HL-60 (cell line): ENCODE measurements at places on chromosomes 6 and 20.

- DNase-seq: no peak
Observed at GRCh38 chr20:44690781-44691423, 24.3 kb upstream of the CCN5 start.

- peak; percentile 58 for DNase-seq
Observed at GRCh38 chr20:44069203-44070011, 117.6 kb downstream of the JPH2 start.

- DNase-seq: no peak
Observed at GRCh38 chr20:63457737-63458136, 14.7 kb downstream of the KCNQ2 start.

- no peak for DNase-seq
Observed at GRCh38 chr6:67717281-67717680, 917.8 kb upstream of the ADGRB3 start.

DNA sequence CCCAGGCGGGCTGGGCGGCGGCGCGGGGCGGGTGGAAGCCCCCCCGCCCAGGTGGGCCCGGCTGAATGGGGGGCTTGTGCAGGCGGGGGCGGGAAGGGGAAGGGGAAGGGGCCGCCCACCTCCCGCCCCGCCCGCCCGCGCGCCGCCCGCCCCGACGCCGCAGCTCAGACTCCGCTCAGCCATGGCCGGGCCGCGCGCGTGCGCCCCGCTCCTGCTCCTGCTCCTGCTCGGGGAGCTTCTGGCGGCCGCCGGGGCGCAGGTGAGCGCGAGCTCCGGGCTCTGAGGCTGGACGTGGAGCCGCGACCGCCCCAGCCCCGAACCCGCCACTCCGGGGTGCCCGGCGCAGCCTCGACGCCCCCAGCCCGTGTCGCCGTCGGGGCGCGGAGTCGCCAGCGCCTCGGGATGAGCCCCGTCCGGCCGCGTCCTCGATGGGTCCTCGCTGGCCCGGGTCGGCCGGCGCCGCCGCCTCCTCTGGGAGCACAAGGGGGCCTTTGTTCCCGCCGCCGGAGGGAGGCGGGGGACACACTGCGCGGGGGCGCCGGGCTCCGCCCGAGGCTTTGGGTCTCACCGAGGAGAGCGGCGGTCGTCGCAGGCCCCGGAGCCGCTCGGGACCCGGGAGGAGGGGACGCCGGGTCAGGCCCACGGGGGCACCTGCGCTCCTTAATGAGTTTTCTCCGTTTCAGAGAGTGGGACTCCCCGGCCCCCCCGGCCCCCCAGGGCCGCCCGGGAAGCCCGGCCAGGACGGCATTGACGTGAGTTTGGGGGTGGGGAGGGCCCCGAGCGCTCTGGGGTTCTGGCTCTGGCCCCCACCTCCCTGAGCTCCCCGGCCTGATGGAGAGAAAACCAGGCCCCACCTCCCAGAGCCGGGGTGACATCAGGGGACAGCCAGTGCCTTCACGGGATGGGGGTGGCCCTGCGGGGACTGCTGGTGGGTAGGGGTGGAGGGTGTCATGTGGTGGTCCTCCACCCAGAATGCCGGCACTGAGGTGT, at the start of gene COL9A3:
COL9A3 (plus strand) TSS at position 167 of the 990 bp plus-strand sequence; CDS start at position 182, 15 bp downstream.
- no peak for DNase-seq

GRCh38 chr6:52497652-52498408, 77.7 kb downstream of the EFHC1 start:
- no peak for DNase-seq

GRCh38 chr6:69005199-69005598, 370.1 kb downstream of the ADGRB3 start:
- DNase-seq: no peak

DNA sequence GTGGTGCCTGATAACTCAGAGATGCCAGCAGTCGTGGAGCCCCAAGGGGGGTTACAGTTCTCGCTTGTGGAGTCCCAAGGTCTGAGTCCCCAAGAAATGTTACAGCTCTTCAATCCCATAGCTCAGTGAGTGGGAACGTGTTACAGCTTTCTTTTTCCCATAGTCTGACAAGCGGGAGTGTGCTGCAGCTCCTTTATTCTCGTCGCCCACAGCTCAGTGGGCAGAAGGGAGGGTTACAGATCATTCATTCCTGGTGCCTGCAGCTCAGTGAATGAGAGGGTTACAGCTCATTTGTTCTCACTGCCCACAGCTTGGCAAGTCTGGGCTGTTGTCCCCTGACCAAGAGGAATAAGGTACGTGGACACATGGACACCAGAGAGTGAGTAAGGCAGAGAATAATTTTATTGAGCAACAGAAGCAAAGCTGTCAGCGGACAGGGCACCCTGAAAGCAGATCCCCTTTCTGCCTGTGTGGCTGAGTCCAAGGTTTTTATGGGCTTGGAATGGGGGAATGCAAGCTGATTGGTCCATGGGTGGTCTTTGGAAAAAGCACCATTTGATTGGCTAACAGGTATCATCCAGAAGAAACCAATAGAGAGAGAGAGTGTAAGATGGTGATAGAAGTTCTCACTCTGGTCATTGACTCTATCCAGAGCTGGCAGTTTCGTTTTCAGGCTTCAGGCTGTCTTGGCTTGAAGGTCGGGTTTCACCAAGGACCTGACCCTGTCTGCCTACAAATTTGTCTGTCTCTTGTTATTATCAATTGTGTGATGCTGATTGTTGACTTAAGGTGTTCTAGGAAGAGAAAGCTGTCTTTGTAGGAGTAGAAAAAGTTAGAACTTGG, 16.4 kb downstream of the RNF217 start:
- DNase-seq: no peak

DNA sequence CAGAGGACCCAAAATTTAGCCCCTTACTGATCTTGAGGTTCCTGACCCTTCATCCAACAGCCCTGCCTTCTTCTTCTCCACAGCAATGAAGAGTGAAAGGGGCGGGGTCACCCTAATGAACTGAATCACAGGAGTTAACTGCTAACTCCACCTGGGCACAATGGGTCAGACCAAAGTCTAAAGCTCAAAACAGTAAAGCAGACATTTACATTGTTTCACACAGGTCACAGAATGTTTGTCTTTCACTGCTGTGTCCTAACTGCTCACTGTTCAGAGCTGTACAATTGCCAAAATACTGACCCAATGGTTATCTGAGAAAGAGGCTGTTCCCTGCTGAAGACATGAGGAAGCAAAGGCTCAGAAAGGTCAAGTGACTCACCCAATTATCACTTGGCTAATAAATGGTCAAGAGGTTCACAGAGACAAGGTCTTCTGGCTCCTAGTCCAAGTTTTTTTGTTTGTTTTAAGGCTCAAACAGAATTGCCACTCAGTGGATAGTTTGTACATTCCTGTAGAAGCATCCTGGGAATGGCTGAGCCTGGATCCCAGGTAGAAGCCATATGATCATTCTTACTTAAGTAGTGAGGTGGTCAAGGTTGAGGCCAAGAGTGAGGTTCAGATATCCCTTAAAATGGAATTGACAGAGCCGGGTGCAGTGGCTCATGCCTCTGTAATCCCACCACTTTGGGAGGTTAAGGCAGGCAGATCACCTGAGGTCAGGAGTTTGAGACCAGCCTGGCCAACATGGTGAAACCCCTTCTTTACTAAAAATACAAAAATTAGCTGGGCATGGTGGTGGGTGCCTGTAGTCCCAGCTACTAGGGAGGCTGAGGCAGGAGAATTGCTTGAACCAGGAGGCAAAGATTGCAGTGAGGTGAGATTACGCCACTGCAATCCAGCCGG, 35.1 kb upstream of the FAM83C start:
- DNase-seq: no peak

GRCh38 chr6:75283907-75284631, 523 bp downstream of the TMEM30A start:
- DNase-seq: no peak

GRCh38 chr20:19223640-19224039, 11.2 kb downstream of the SLC24A3 start:
- DNase-seq: no peak

DNA sequence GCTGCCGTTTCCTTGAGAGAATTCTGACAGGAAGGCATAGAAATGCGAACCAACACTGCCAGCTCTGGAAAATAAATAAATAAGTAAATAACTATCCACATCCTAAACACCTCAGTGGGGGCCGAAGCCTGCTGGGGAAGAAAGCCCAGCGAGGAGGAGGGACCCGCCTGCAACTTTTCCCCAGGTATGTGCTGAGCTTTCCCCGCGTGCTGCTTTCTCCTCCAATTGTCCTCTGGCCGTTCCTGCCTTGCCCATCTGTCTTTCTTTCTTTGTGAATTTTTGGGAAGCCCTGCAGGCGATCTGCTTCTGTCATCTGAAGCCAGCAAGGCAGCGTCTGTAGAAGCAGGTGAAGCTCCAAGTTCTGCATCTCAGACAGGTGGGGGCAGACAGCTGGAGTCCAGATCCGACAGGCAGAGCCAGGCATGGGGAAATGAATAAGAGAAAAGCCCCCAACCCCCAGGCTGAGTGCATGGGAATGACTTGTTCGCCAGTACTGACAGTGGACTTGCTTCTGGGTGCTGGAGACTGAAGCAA, 49.2 kb upstream of the IL17A start:
- no peak for DNase-seq

DNA sequence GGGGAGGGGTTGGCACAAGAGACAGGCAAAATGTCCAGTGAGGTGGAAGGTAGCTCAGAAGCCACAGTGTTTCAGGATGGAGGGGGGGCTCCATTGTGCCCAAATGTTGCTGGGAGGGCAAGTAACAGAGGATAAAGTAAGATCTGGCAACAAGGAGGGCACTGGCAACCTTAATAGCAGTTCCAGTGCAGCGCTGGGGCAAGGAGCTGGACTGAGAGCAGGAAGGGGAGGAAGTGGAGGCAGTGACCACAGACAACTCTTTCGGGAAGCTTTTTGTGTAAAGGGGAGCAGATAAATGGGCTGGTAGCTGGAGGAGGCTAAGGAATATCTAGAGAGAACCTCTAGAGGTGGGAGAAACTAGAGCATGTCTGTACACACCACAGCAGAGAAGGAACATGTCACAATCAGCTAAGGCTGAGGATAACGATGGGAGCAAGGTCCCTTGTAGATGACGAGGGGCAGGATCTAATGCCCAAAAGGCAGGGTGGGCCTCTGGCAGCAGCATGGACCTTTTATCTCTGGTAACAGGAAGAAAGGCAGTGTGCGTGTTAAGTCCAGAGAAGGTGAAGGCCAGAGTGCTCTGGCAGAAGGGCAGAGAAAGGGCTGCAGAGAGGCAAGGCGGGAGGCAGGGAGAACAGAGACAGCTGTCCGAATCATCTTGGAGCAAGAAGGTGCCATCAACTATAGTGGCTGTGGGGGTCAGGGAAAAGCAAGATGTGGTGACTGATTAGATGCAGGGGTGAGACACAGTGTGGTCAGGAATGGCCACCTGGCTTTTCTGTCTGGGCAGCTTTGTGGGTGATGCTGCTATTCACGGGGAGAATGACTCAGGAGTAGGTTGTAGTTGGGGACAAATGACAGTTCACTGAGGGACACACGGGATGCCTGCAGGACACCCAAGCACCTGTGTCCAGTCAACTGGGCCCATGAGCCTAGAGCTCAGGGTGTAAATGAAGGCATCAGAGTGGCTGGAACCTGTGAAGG, 17.4 kb downstream of the TMEM242 start:
- DNase-seq: no peak

DNA sequence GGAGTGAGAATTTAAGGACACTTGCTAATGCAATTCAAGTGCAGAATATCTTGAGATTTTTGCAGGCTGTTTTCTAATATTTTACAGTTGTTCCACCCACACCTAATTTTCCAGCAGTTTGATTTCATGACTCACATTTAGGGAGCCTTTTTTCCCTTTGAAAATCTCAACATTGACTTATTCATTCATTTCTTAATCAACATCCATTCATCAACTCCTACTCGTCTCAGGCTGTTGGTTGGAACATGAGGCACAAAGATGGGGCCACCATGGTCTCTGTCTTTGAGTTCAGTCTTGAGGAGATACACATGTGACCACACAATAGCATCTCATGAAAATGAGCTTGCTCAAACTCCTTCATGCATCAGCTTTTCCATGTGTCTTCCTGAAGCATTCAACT, 135.6 kb downstream of the UNC5CL start:
- no peak for DNase-seq

- no peak for DNase-seq
Observed at GRCh38 chr20:8094415-8094818, 37.6 kb upstream of the PLCB1 start.

- no peak for DNase-seq
Observed at GRCh38 chr20:6295127-6295866, 172.5 kb upstream of the FERMT1 start.

DNA sequence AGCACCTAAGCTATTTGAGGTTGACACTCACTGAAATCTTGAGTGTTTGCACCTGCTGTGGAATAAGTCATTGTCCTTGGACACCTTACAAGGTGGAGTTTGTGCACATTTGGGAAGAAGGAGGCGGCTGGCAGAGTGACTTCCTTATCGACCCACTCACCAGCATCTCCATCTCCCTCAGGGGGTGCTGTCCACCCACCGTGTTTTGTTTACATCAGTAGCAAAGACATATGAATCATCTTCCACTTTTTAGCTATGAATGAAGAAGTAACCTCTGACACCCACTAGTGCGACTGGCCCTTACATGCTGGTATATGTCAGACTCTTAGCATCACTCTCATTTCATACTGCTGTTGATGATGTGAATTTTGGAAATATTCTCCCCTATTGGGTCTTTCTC, 119.5 kb upstream of the SGK1 start:
- DNase-seq: no peak

DNA sequence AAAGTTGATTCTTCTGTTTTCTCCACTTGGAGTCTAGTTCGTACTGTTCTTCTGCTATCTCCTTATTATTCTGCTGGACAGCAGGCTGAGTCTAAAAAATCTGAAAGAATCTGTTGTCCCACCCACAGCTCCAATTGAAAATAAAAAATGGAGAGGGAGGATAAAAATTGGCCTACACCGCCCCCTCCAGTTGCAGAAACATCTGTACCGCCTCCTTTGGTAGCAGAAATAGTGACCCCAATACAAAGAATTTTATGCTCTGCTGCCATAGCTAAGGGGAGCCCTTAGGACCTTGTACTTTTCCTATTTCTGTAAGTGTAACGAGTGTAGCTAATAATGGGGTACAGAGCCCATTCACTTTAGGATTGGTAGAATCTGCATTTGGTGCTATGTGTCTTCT, 4.9 kb upstream of the FKBP1A start:
- no peak for DNase-seq

- no peak for DNase-seq
Observed at GRCh38 chr6:132567566-132567965, 2.6 kb upstream of the TAAR6 start.

DNA sequence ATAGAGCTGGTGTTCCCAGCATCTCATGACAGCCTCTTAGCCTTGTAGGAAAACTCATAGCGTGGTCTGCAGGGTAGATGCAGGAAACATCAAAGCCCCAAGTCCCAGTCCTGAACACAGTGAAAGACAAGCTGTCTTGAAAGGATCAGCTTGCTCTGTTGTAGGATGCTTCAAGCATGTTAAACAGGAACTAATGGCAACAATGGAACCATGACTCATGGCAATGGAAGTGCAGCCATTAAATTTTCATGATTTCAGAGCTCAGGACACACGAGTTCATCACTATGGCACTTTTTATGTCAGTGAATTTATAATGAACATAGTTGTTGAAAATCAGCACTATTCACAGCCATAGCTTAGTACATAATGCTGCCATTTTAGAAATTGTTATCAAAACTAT, 367.7 kb downstream of the KIF16B start:
- DNase-seq: no peak

DNA sequence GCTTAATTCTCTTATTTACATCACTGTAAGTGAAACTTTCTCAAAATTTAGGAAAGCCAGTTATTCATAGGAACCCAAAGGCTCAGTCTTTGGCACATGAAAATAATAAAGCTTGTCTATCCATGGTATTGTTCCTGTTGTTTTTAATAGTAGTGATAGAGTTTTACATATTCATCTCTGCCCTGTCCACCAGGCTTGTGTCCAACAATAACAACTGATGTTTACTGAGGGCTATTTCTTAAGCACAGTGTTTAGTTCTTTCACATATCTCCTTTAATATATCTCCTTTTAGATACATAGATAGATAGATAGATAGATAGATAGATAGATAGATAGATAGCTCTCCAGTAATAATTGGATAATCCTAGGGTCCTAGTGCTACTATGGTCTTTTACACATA, 34.2 kb downstream of the FOXQ1 start:
- DNase-seq: no peak
